Bronchus fibroblast of lung (primary cell): ENCODE measurements at places on chromosomes 2 and 18. TPM values are rescaled to one million over a fixed set of nuclear protein-coding genes. Genes with fewer than 3 reads are reported as not detected.

RNF149 gene
- 16.1 and 21.9 TPM in 2 replicates for total RNA-seq

NT5DC4 gene
- not detected in 2 replicates for total RNA-seq

HDAC4 gene
- 3.3 and 6.6 TPM in 2 replicates for total RNA-seq

LYPD1 gene
- 0.34 and 1.2 TPM in 2 replicates for total RNA-seq

VIL1 gene
- not detected in 2 replicates for total RNA-seq

CAD gene
- 58.7 and 59.6 TPM in 2 replicates for total RNA-seq

DNAJC5G gene
- total RNA-seq = not detected in 2 replicates

RGPD4 gene
- total RNA-seq = not detected in 2 replicates

ITPRIPL1 gene
- 3.7 and 4.2 TPM in 2 replicates for total RNA-seq

AKAIN1 gene
- total RNA-seq = not detected in 2 replicates

CFAP221 gene
- not detected in 2 replicates for total RNA-seq

EML6 gene
- under 0.01 and 0.17 TPM in 2 replicates for total RNA-seq
